ENCODE measurements at places on chromosomes 7 and 10.

DNA sequence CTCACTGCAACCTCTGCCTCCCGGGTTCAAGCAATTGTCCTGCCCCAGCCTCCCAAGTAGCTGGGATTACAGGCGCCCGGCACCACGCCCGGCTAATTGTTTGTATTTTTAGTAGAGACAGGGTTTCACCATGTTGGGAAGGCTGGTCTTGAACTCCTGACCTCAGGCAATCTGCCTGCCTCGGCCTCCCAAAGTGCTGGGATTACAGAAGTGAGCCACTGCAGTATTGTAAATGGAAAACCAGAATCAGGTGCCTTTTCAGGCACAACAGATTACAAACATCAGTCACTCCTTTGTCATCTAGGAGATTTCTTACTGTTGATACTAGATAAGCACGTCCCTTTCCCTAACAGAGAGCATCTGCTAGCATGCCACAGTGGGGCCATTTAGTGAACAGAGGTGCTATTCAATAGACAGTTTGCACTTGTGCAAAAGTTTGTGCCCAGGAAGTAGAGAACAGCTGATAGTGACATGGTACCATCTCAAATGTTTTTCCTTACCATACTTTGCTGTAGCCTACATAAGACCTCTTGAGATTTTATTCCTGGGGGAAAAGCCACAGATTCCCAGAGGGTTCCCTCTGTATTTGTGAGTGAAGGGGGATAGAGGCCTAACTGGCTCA is 24.5 kb upstream of the WAC start:
- DNase-seq, result no peak

DNA sequence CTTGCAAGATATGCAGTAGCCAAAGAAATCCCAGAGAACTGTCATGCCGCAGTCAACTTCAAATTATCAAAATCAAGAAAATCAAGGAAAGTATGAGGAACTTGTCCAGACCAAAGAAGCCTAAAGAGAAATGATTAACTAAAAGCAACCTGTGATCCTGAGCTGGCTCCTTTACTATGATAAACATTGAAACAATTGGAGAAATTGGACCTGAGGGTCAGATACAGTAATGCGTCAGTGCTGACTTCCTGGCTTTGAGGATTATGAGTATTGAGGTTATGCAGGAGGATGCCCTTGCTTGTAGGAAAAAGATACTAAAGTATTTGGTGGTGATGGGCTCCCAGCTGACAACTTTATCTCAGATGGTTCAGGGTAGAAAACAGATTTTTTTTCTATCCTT is 324.7 kb upstream of the AKR1E2 start:
- no peak for DNase-seq

GRCh38 chr7:7517754-7518153 is 17.9 kb downstream of the COL28A1 start:
- no peak for DNase-seq

DNA sequence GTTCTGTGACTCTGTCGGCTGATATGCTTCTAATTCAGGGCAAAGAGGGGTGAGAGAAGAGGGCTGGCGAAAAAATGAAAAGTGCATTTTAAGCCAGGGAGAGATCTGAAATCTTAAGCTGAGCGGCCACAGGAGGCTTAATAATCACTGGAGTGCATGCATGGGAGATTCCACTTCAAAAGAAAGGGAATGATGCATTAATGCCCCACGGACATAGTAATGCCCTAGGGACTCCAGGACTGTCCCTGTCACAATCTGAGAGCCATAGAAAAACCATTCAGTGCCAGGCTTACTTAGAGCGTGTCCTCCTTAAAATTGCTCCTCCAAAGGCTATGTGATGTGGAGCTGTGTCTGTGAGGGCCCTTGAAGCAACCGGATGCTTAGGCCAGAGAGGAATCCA is 75.1 kb downstream of the NHLRC2 start:
- no peak for DNase-seq

DNA sequence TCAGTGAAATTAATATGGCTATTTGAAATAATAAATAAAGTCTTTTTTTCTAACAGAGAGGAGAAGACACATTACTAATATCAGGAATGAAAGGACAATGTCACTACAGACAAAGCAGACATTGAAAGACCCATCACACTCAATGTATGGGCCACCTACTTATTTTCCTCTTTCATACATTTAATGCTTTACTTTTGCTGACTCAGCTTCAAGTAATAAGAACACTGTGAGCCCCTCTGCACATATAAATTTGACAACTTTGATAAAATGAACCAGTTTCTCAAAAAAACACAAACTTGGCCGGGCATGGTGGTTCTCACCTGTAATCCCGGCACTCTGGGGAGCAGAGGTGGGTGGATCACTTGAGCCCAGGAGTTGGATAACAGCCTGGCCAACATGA is 664.2 kb upstream of the COBL start:
- no peak for DNase-seq
